ENCODE measurements at places on chromosomes 6 and 20.

- DNase-seq: no peak
Measured at GRCh38 chr20:2603816-2604505, 48.5 kb upstream of the NOP56 start.

- no peak for DNase-seq
Measured at GRCh38 chr20:41133709-41134361, 3.5 kb upstream of the PLCG1 start.

GRCh38 chr6:106886081-106886843 lies 88.3 kb downstream of the CD24 start:
- no peak for DNase-seq

DNA sequence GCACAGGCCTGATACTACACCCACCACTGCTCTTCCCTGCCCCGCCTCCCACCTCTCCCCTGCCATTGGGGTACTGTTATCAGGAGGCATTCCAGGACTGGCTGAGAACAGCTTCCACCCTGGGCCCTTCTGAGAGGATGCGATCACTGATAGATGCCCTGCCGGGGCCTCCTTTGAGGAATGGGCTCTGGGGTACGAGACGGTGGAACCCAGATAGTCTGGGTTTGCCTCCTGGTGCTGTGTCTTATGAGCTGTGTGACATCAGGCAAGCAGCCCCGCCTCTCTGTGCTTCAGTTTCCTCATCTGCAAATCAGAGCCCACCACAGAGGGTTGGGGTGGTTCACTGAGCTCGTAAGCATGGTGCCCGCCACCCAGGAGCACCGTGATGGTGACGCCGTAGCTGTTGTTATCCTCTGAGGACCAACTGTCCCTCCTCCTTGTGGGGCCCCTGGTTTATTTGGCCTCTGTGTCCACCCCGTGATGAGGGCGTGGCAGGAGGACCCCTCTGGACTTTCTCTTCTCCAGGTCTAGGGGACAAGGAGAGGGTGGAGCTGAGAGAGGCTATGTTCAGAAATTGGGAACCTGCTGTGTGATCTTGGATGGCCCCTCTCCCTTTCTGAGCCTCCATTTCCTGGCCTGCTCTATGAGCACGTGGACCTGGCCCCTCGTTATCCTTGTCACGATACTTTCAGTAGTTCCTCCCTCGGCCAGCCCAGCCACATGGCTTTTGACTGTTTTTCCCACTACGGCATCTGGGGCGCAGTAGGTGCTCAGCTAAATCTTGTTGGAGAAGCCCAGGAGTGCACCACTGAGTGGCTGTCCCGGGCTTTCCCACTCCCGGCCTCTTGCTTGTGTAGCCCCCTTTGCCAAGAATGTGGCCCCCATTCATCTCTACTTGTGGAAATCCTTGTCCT lies 18.3 kb downstream of the SRC start:
- no peak for DNase-seq

DNA sequence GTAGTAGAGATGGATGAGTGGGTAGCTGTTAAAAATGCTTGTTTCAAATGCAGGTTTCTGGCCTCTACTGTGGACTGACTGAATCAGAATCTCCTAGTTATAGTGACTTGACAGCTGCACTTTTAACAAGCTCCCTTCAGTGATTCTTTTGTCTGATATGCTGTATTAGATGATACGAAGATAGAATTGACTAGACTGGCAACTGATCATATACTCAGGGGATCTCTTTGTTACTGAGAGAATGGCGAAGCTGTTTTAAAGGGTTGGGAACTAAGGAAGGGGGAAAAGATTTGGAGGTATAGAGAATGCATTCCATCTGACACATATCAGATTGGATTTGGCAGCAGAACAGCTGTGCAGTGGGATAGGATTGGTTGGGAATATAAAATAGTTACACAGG lies 7.0 kb downstream of the ENPP4 start:
- DNase-seq: no peak

GRCh38 chr20:14991023-14991422 lies 653.6 kb upstream of the FLRT3 start:
- no peak for DNase-seq

DNA sequence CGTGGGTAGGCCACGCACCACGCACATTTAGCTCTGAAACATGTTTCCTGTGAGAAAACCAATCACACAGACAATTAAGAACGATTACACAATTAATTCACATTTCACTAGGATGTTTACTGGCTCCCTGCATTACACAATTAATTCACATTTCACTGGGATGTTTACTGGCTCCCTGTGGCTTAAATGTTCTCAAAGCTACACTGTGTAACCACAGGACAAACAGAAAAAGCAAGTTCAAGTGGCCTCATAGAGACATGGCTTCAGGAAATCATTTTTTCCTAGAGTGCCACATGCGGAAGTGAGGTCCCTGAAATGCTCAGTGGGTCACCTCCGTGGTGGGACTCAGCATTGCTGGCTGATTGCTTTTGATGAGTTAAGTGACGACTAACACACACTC lies 61.7 kb upstream of the XRN2 start:
- no peak for DNase-seq

GRCh38 chr6:49565855-49566254 lies 15.4 kb downstream of the C6orf141 start:
- DNase-seq: no peak

- no peak for DNase-seq
Measured at GRCh38 chr6:20589266-20589665, 55.0 kb downstream of the CDKAL1 start.

DNA sequence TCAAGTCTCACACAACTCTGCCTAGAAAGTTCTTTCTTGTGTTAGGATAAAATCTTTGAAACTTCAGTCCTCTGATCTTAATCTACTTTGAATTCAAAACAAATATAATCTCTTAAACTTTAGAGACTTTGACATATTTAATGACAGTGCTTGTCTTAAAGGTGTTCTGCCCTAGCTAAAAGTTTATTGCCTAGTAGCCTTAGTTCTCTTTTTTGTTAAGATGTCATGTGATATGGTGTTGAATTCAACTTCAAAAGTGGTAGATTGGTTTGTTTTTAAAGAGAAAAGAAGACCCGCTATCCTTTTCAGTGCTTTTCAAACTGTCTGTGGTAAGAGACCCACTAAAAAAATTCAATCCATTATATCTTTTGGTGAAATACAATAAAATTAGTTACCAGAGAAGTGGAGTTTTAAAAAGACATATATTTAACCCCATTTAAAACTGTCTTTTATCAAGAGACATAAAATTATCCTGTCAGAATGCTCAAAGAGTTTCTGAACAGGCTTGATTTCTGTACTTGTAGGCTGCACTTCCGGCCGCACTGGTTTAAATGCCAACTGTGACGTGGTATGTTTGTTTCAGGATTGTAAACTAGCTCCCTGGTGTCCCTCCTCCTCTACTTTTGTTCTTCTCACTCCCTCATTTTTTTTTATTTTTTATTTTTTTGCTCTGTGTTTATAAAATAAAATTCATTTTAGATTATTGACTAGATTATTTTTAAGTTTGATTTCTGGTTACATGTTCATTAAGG lies 76.5 kb downstream of the QKI start:
- peak; percentile 13 for DNase-seq

DNA sequence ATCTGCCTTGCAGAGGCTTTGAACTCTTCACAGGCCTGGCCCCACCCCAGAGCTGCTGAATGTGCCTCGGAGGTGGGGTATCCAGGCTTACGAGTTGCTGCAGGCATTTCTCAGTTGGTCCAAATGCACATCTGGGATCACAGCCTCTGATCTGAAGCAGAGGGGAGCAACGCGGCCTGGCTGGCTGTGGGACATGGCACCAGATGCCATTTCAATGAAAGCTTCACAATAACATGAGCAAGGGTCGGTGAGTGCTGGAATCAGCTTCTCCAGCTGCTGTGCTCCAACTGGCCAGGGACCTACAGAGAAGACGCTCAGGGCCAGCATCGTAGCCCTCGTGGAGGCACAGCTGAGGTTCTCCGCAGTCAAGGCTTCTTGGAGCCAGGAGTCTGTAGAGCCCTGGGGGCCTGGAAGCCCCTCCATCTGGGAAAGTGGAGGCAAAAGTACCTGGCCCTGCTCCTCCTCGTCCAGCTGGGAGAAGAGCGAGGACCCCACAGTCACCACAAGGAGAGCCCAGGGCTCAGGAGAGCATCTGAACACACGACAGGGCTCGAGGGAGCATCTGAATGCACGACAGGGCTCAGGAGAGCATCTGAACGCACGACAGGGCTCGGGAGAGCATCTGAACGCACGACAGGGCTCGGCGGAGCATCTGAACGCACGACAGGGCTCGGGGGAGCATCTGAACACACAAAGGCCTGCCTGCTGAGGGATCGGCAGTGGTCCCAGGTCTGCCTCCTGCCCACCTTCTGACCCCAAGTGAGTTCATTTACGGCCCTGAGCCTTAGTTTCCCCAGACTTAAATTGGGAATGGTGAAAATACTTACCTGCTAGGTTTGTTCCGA lies 165.2 kb downstream of the DLL1 start:
- DNase-seq: no peak

DNA sequence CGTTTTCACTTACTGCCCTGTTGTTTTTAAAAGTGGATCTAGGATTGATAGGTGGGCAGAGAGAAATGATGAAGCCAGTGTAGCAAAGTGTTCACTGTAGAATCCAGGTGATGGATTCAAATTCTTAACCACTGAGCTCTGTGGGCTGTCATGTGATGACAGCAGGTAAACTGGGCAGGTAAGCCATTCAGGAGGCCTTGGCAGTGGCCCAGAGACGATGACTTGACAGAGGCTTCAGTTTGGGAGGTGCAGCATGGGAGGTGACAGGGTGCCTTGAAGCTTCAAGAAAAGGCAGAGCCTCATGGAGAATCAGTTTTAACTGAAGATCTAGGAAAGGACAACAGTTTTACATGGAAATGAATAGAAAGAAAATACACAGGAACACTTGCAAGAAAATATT lies 2.0 kb downstream of the NAA20 start:
- DNase-seq: no peak

DNA sequence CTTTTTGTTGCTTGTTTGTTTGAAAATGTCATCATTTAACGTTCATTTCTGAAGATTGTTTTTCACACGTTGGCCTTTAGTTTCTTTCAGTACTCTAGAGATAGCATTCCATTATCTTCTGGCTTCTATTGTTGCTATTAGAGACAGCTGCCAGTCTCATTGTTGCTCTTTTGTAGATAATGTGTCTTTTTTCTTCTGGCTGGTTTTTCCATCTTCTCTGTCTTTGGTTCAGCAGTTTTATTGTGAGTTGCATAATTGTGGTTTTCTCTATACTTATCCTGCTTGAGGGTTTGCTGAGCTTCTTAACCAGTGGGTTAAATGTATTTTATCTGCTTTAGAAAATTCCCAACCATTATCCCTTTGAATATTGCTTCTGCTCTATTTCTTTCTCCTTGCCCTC lies 23.2 kb upstream of the AIG1 start:
- no peak for DNase-seq

- no peak for DNase-seq
Measured at GRCh38 chr20:16848061-16848460, 99.9 kb downstream of the OTOR start.

DNA sequence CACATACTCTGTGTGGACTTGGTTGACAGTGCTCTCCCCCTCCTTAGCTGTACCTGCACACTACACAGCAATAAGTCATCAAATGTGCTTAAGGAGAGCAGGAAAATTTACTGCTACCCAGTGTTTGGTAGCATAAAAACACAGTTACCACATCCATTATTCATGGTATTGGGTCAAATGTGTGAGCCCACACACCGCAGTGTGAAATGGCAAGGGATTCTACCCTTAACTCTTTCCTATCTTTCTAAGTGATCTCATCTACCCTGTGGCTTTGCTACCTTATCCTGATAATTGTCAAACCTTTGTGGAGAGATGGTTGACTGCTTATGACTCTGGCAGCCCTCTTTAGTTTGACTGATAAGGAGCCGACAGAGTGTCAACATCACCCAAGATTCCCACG lies 47.6 kb downstream of the STX11 start:
- no peak for DNase-seq

DNA sequence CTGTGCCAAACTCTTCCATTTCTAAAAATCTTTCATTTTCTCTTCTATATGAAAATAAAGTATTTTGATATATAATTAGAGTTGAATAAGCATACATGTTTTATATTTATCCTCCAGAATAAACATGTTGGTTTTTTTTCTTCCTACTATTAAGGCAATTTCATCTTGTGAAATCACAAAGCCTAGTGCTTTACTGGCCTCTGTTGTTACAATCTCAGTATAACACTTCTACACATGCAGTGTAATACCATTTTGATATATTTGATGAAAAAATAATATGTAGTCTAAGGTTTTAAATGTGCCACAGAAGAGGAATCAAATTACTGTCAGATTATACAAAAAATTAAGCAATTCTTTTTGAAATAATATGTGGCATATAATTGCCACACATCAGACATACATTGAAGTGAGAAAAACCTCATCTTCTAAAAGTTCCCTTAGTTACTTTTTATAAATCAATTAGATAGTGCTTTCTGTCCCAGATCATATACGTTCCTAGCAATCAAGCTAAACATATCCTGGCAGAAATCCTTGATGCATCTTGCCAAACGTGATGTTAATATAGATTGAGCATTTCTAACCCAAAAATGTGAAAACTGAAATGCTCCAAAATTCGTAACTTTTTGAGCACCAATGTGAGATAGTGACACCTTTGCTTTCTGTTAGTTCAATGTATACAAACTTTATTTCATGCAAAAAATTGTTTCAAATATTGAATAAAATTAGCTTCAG lies 225.1 kb upstream of the MANEA start:
- DNase-seq: no peak

GRCh38 chr6:11025921-11026635 lies 18.0 kb downstream of the ELOVL2 start:
- DNase-seq: no peak

DNA sequence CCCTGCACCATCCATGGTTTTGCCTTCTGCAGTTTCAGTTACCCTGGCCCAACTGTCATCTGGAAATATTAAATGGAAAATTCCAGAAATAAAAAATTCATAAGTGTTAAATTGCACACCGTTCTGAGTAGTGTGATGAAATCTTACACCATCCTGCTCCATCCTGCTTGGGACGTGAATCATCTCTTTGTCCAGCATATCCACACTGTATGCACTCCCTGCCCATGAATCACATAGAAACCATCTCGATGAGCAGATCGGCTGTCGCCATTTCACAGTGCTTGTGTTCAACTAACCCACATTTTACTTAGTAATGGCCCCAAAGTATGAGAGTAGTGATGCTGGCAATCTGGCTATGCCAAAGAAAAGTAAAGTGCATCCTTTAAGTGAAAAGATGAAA lies 105.9 kb upstream of the ID4 start:
- DNase-seq: no peak

DNA sequence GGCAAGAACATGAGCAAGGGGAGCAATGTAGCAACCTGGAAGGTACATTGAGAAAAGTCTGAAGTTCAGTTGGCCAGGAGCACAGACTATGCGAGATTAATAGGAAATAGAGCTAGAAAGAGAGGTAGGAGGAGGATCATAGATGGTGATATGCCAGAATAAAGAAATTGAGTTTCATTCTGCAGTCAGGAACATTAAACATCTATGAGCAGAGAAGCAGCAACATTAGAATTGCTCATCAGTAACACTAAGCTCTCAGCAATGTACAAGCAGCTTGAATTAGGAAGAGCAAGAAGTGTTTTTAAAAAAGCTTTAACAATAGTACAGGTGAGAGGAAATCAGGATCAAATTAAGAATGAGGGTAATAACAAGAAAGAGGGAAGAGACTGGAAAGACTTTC lies 467.9 kb downstream of the PHF3 start:
- no peak for DNase-seq

- DNase-seq: no peak
Measured at GRCh38 chr6:35954333-35954732, 33.4 kb upstream of the SRPK1 start.

Data from right renal cortex interstitium (tissue), 3 donors.